Naive thymus-derived CD4-positive, alpha-beta T cell (primary cell): ENCODE measurements at places on chromosomes 1 and 21.

DNA sequence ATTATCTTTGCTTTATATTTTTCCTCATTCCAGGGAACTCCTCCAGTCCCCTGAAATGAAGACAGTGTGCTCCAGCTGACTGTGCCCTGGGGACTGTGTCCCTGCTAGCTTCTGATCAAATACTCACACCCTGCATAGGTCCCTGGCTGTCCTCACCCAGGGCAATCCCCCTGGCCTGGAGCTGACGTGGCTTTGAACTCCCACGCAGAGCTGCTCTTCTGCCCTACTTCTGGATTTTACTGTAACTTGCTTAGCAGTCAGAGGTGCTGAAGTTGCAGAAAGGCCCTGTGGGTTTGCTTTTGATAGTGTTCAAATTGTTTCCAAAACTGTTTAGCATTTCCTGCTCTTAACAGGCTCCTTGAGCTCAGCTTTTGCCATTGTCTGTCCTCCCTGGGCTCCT, 186.5 kb downstream of the FASLG start:
- peak; percentile 16 for DNase-seq

GRCh38 chr1:157870490-157870889, 28.9 kb upstream of the CD5L start:
- no peak for DNase-seq

DNA sequence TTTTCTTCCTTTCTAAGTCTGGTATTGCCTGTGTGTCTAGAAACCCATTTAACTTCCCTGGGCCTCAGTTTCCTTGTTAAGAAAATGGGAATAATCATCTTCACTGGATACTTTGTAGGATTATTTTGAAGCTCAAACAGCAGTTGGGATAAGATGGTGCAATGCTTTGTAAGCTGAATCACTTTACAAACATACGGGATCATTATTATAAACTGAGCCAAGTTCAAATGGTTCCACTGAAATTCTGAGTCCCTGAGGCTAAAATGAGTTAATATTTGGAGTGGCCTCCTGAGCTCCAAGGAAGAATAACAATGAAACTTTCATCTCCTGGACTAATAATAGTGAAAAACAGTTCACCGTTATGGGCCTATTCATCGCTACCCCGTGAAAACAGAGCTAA, 388.0 kb downstream of the PLPP3 start:
- DNase-seq: no peak

DNA sequence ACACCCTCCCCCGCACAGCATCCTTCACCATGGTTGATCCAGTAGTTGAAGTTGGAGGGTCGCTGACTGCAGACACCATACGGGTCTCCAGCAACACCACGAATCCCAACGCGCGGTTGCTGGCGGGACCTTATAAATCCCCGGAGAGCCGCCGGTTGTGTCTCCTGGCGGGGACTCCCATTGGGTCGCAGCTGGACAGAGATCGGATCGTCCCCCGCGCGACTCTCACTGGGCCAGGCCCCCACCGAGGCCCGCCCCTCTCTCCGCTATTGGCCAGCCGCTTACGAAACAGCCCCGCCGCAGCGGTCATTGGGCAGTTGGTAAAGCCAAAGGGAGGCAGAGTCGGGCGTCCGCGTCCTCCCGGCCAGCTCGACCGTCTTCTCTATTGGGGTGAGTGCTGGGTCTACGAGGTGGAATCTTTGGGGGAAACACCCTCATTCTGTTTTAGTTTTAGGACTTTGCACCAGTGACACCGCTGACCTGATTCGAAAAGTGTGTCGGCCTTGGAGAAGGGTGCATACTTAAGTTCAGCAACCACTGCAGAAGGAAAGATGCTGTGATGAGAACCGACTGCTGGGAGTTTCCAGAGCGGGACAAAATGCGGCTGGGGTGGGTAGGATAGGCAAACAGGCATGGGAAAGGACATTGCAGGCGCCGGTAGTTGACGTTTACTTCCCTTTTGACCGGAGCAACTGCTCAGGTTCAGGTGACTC, 27.4 kb downstream of the RABIF start:
- DNase-seq: no peak

- DNase-seq: no peak
Measured at GRCh38 chr1:207418351-207418750, 35.8 kb upstream of the CR2 start.

DNA sequence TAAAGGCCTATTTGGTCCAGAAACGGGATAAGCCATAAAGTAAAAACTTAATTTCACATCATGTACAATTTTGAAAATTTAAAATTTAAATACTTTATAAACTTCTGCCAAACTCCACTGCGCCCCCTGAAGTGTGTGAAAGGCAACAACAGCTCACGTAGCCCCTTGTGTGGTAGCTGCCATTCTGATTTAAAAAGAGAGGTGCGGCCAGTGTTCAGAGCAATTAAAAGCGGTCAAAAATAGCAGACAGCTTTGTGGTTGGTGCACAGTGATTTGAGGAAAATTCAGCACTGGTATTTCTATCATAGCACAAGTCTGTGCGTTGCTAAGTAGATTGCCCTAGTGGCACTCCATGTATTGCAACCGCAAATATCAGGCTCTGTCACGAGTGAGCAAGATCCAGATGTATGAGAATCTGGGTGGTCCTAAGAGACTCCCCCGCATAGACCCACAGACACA, 122.5 kb downstream of the ATG4C start:
- DNase-seq: no peak

DNA sequence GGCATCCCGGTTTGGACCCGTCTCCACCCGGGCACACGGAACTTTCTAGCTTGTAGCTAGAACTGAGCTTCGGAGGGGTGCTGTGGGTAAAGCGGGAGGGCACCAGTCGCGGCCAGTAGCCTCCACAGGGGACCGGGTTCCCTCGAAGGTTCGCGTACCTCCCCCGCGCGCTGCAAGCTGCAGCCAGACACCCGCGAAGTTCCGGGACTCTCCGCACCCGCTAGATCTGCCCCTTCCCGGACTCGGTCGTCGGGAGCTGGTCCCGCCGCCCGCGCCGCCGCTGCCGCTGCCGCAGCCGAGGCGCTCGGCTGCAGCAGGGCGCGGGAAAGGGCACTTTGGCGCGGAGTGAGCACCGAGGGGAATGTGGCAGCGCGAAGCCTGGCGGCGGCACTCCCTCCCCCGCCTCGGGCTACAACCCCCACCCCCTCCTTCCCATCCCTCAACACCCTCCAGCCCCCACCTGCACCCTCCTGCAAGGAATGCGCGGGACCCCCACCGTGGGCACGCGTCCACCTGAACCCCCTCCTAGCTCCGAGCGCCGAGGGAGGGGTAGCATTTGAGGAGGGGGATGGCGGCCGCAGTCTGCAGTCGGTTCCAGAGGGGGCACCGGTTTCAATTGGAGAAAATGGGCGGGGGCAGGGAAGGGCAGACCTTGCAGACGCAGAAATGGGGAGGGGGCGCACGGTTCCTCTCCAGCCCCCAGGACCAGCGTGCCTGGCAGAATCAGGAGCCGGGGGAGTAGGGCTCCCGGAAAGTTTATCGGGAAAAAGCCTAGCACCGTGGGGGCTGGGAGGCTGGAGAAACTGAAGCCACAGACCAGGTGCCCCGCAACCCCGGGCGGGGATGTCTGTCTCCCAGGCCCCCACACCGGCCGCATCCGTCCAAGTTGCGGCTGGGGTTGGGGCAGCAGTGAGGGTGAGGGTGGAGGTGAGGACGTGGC, 968 bp downstream of the CSMD2 start:
- no peak for DNase-seq

GRCh38 chr1:193458628-193459027, 272.2 kb upstream of the B3GALT2 start:
- no peak for DNase-seq

DNA sequence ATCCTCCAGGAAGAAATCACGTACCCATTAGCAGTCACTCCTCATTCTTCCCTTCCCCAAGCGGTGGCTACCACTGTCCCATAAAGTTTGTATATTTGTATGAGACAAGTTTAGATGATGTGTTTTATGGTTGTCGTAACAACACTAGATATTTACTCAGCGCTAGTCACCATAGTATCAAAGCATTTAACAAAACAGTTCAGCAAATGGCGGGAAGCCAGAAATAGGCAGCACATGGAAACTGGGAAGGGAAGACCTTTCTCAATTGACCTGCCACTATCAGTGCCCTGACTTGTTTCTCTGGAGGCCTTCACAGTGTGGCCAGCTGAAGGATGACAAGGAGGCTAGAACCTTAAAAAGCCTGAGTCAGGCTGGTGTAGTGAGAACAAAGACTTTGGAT, 31.1 kb downstream of the CNST start:
- DNase-seq: no peak

DNA sequence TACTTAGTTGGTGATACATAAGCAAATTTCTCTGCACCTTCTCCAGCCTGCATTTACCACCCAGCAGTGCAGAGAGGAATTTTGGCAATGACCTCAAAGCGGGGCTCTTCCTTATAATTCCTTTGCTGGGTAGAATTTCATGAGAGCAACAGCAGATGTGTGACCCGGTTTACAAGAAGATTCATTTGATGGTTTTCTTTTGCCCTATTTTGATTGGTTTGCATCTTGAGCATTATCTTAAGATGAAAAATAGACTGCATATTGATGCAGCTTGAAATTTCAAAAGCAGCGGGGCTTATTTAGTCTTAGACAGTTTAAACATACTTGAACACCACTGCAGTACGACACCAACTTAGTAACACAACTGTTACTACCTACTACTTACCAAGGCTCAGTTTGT, 378.9 kb downstream of the TTLL7 start:
- no peak for DNase-seq

- no peak for DNase-seq
Measured at GRCh38 chr1:160781186-160781766, 14.7 kb upstream of the LY9 start.

- no peak for DNase-seq
Measured at GRCh38 chr1:104132382-104132973, 382.8 kb downstream of the AMY1C start.

GRCh38 chr1:21655259-21655658, 13.9 kb downstream of the RAP1GAP start:
- no peak for DNase-seq

GRCh38 chr21:37000381-37000780, 6.1 kb upstream of the RIPPLY3 start:
- no peak for DNase-seq

- DNase-seq: no peak
Measured at GRCh38 chr1:221511797-221512196, 230.1 kb downstream of the DUSP10 start.

DNA sequence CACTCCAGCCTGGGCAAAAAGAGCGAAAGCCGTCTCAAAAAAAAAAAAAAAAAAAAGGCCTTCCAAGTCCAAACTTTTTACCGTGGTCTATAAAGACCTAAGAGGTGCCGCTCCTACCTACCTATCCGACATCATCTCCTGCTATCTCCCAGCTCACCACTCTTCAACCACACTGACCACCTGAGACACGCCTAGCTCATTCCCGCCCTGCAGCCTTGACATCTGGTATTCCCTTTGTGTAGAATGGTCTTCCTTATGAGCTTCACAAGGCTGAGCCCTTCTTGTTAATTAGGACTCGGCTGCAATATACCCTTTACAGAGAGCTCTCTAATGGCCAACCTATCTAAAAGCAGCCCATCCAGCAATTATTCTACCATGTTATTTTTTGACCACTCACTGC, 680 bp downstream of the MAGOH start:
- DNase-seq: no peak
